GM12865 (cell line): ENCODE measurements at places on chromosomes 13 and 19.

DNA sequence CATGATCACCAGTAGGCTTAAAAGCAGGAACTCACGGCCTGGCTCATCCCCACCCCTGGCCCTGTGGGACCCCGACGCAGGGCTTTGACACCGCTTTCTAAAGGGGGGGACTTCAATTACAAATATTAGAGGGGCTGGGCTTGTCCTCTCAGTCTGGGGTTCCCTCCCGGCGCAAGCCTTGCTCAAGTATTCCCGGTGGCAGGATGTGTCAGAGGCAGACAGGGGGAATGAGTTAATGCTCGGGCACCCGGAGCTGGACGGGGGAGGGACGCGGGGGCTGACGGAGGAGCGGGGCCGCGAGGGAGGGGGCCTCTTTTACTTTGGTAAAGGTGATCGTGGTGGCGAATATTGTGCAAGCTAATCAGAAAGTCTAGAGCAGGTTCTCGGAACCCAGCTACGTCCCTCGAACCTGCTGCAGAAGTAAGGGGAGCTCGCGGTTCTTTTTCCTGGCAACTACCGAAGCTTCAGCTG lies 1.1 kb downstream of the FGF14 start:
- DNase-seq = no peak

GRCh38 chr13:99859178-99860177 lies 112.1 kb downstream of the ZIC5 start:
- DNase-seq = peak; percentile 79

GRCh38 chr19:38047049-38047438 lies 140.0 kb downstream of the SIPA1L3 start:
- peak; percentile 71 for DNase-seq

DNA sequence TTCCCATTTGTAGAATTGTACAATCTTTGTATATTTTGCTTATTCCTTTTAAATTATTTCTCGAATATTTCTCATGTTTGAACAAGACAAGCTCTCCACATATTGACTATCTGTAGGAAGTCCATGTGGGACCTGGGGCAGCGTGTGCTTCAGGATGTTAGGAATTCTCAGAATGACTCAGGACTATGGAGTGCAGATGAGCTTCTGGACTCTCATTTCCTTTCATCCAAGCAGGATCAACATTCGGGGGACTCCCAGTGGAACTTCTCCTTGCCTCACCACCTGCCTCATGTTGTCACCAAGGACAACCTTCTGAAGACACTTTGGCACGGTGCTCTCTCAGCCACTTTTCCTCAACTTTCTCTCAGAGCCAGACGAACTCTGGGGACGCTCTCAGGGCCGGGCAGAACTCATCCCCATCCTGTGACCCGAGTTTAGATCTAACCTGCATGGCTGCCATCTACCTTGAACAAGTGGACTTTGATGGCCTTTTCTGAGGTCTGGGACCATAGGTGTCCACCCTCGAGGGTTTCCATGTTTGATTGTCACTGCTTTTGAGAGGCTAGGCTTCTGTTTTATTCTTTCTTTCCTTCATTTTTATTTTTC lies 441.7 kb downstream of the IRS2 start:
- DNase-seq = no peak

- no peak for DNase-seq
Measured at GRCh38 chr13:56752636-56753035, 388.1 kb upstream of the PRR20A start.

GRCh38 chr13:99985886-99986527 lies 4.4 kb downstream of the ZIC2 start:
- no peak for DNase-seq
